ENCODE measurements at places on chromosomes 4 and X. TPM values are rescaled to one million over a fixed set of nuclear protein-coding genes. Genes with fewer than 3 reads are reported as not detected.

Gene PCDH11X
- 0.14 TPM for total RNA-seq

Gene ARHGEF9
- total RNA-seq = 14.5 TPM

Gene SPARCL1
- total RNA-seq = 54.5 TPM

Gene NPY5R
- 0.05 TPM for total RNA-seq

Gene AKAP14
- 0.09 TPM for total RNA-seq

Gene IBSP
- 0.33 TPM for total RNA-seq

Gene MCTS1
- 87.1 TPM for total RNA-seq

Gene PLP1
- 9.6 TPM for total RNA-seq

Gene GATA1
- total RNA-seq = 0.57 TPM

Gene TLR8
- total RNA-seq = 3.7 TPM
